ENCODE measurements at places on chromosomes 6 and 20.

DNA sequence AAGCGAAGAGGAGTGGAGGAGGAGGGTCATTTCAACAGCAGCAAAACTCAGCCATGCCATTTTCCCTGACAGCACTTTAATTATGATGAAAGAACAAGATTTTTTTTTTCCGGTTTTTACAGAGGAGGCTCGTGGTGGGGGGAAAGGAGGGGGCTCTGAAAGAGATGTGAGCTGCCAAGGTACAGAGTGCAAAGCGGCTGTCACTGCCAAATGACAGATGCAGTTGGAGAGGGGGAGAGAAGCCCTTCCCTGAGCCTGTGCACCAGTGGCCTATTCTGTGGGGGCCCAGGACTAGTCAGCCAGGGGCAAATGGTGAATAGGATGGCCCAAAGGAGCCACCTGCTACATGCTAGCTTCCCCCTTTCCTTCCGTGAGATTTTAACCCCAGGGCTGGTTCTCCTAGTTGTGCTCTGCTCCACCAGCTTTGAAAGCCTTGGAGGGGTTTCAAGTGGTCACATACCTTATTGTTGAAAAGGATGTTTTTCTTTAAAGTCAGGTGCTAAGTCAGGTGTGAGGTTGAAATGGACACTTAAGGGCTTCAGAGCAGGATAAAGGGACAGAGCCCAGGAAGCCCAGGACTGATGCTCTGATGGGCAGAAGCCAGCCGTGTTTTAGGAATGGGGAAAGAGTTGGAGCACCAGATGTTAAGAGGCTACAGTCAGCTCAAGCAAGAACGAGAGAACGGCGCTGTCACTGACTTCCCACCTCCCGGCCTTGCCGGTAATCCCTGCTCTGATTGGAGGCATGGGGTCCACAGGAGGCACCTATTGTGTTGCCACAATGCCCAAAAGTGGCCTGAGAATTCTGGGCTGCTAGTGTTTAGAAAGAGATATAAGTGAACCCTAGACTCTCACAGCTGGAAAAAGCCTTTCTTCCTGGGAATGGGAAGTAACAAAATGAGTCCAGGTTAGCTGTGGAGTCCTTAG lies 24.8 kb downstream of the GNAS start:
- H3K27ac ChIP-seq, result no peak overlapping the region
- H3K4me3 ChIP-seq, result no peak overlapping the region
- H3K4me1 ChIP-seq, result no peaks in the 10 kb centered on the region
- no peak for DNase-seq
- H3K27me3 ChIP-seq, result no peaks in the 10 kb centered on the region

GRCh38 chr6:72002415-72002814 lies 116.1 kb downstream of the RIMS1 start:
- H3K4me1 ChIP-seq, result no peaks in the 10 kb centered on the region
- H3K4me3 ChIP-seq, result no peak overlapping the region
- DNase-seq, result no peak
- no peaks in the 10 kb centered on the region for H3K27me3 ChIP-seq
- no peak overlapping the region for H3K27ac ChIP-seq
- H3K36me3 ChIP-seq, result no peaks in the 10 kb centered on the region

DNA sequence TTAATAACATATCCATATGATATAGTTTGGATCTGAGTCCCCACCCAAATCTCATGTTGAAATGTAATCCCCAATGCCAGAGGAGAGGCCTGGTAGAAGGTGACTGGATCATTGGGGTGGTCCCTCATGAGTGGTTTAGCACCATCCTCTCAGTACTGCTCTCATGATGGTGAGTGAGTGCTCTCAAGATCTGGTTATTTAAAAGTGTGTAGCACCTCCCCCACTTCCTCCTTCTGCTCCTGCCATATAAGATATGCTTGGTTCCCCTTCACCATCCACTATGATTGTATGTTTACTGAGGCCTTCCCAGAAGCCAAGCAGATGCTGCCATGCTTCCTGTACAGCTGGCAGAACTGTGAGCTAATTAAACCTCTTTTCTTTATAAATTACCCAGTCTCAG lies 22.9 kb downstream of the IRF4 start:
- DNase-seq, result no peak
- H3K4me1 ChIP-seq, result no peaks in the 10 kb centered on the region
- H3K27me3 ChIP-seq, result peaks cover 42% of the 10 kb centered on the region

GRCh38 chr6:148445116-148445515 lies 102.5 kb downstream of the SASH1 start:
- H3K4me1 ChIP-seq, result peaks cover 30% of the 10 kb centered on the region
- H3K36me3 ChIP-seq, result peaks cover 10% of the 10 kb centered on the region
- H3K4me3 ChIP-seq, result no peak overlapping the region
- H3K27ac ChIP-seq, result no peak overlapping the region
- no peak for DNase-seq

- no peak overlapping the region for H3K27ac ChIP-seq
- DNase-seq, result no peak
- H3K4me3 ChIP-seq, result no peak overlapping the region
- H3K36me3 ChIP-seq, result no peaks in the 10 kb centered on the region
- no peaks in the 10 kb centered on the region for H3K27me3 ChIP-seq
Measured at GRCh38 chr6:132067286-132067685, 116.1 kb upstream of the CCN2 start.

DNA sequence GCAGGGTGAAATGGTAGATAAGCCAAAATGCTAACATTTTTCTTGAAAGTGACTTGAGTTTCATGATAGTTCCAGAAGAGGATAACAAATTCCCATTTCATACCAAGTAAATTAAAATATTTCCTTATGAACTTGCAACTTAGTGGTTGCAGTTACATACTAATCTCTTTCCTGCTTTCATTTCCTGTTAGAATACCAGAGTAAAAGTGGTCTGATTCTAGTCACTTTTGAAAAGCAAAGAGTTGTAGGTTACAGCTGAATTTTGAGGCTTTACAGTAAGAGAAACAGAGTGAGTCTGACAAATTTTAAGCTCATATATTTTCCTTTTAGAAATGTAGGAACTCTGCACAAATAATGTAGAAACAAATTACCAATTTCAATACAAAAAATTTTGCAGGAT lies 117.4 kb downstream of the ZFAND3 start:
- DNase-seq, result no peak
- no peak overlapping the region for H3K27ac ChIP-seq
- no peak overlapping the region for H3K4me3 ChIP-seq
- H3K4me1 ChIP-seq, result peaks cover 65% of the 10 kb centered on the region

- no peaks in the 10 kb centered on the region for H3K27me3 ChIP-seq
- H3K4me1 ChIP-seq, result peaks cover 44% of the 10 kb centered on the region
- H3K36me3 ChIP-seq, result peaks cover 59% of the 10 kb centered on the region
- no peak overlapping the region for H3K4me3 ChIP-seq
- DNase-seq, result no peak
Measured at GRCh38 chr6:41685641-41686380, 47.5 kb downstream of the MDFI start.

DNA sequence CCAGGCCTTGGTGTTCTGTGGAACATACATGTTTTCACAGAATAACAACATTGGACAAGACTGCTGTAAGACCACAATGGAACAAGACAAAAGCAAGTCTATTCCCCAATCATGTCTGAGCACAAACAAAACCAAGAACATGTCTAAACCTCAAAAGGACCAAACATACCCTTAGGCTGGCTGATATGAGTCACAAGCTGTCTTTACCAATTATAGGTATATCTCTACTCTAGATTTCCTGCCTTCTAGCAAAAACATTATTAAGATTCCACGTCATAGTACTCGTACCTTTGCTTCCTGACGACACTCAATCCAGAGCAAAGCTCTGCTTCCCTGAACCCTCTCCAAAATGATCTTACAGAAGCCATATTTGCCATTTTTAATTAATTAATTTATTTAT lies 15.4 kb upstream of the L3MBTL1 start:
- H3K4me3 ChIP-seq, result no peak overlapping the region
- no peaks in the 10 kb centered on the region for H3K4me1 ChIP-seq
- no peaks in the 10 kb centered on the region for H3K27me3 ChIP-seq
- DNase-seq, result no peak

GRCh38 chr6:56232436-56232835 lies 14.9 kb downstream of the COL21A1 start:
- H3K36me3 ChIP-seq, result no peaks in the 10 kb centered on the region
- no peak overlapping the region for H3K4me3 ChIP-seq
- no peaks in the 10 kb centered on the region for H3K27me3 ChIP-seq
- H3K4me1 ChIP-seq, result peaks cover 7% of the 10 kb centered on the region

- H3K27ac ChIP-seq, result no peak overlapping the region
- H3K4me3 ChIP-seq, result no peak overlapping the region
- H3K27me3 ChIP-seq, result no peaks in the 10 kb centered on the region
- H3K36me3 ChIP-seq, result peaks cover 21% of the 10 kb centered on the region
- H3K4me1 ChIP-seq, result peaks cover 40% of the 10 kb centered on the region
Measured at GRCh38 chr6:148388521-148388920, 45.9 kb downstream of the SASH1 start.

DNA sequence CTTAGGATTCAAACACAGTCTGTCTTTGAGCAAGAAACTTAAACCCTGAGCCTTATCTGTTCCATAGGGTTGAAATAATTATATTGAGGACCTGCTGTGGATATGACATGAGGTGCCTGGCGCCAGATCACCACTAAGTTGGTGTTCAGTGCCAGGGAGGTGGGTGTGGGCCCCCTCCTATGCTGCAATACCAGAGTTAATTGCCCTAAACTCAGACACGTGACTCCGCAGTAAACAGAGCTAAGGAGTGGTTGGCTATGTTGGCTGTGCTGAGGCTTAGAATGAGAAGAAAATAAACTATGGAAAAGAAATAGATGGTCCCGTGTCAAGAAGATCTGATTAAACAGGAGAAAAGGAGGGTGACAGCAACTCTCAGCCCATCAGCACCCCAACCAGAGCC lies 419.4 kb upstream of the JARID2 start:
- peaks cover 13% of the 10 kb centered on the region for H3K4me1 ChIP-seq
- H3K4me3 ChIP-seq, result no peak overlapping the region
- H3K36me3 ChIP-seq, result no peaks in the 10 kb centered on the region
- DNase-seq, result no peak
- H3K27ac ChIP-seq, result no peak overlapping the region
- H3K27me3 ChIP-seq, result no peaks in the 10 kb centered on the region

- H3K27me3 ChIP-seq, result peaks cover 97% of the 10 kb centered on the region
- DNase-seq, result no peak
- peaks cover 34% of the 10 kb centered on the region for H3K4me1 ChIP-seq
- H3K4me3 ChIP-seq, result no peak overlapping the region
- no peak overlapping the region for H3K27ac ChIP-seq
- no peaks in the 10 kb centered on the region for H3K36me3 ChIP-seq
Measured at GRCh38 chr20:2753461-2754040, 46.9 kb downstream of the CPXM1 start.

GRCh38 chr20:46286977-46287376 lies 21.3 kb downstream of the CDH22 start:
- DNase-seq, result no peak
- H3K27me3 ChIP-seq, result peaks cover 90% of the 10 kb centered on the region
- no peaks in the 10 kb centered on the region for H3K4me1 ChIP-seq
- no peak overlapping the region for H3K27ac ChIP-seq
- H3K4me3 ChIP-seq, result no peak overlapping the region
- no peaks in the 10 kb centered on the region for H3K36me3 ChIP-seq

DNA sequence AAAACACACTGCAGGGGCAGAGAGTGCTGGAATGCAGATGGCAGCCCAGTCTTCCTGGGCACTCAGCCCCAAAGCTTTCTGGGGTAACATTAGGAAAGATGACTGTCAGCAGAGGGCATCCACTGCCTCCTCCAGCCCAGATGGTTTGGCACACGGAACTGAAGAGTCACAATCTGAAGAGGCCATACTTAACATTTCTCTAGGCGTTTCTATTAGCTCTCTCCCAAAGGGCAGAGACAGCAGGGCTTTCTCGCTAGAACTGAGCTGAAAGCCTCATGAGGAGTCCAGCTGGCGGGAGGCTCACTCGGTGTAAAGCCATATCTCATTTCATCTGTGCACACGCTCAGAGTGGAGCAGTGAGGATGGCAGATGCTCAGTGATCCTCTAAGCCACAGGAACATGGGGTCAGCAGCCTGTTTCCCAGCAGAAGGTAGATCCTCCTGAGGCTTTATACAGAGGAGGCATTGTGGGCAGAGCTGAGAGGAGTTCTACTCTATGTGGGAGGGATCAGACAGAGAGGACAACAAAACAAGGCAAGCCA lies 28.1 kb downstream of the ALDH8A1 start:
- H3K36me3 ChIP-seq, result no peaks in the 10 kb centered on the region
- no peaks in the 10 kb centered on the region for H3K27me3 ChIP-seq
- H3K27ac ChIP-seq, result no peak overlapping the region
- no peak for DNase-seq
- no peaks in the 10 kb centered on the region for H3K4me1 ChIP-seq

DNA sequence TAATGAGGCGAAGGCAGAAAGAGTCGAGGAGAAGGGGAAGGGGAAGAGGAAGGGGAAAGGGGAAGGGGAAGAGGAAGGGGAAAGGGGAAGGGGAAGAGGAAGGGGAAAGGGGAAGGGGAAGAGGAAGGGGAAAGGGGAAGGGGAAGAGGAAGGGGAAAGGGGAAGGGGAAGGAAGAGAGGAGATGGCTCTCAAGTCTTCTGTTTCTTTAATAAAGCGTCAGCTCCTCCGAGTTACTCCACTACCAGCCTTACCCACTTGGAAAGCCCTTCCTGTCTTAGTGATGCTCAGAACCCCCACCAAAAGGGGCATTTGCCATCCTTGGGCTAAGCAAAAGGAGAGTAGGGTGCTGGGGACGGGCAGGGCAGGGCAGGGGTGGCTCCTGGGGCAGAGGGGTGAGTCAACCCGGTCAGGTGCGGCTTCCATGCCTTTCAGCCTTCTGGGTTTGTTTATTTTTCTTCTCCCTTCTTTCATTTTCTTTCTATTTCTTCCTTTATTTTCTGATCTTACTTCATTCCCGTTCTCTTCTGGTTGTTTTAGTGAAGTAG lies 476 bp upstream of the CLIC5 start:
- peak overlapping the region; percentile 79 for H3K4me3 ChIP-seq
- DNase-seq, result no peak
- no peaks in the 10 kb centered on the region for H3K36me3 ChIP-seq
- peaks cover 8% of the 10 kb centered on the region for H3K27me3 ChIP-seq
- H3K4me1 ChIP-seq, result peaks cover 49% of the 10 kb centered on the region

GRCh38 chr6:46491628-46492547 lies 639 bp upstream of the RCAN2 start:
- peak; percentile 57 for DNase-seq
- no peaks in the 10 kb centered on the region for H3K36me3 ChIP-seq
- peak overlapping the region; percentile 72 for H3K4me3 ChIP-seq

DNA sequence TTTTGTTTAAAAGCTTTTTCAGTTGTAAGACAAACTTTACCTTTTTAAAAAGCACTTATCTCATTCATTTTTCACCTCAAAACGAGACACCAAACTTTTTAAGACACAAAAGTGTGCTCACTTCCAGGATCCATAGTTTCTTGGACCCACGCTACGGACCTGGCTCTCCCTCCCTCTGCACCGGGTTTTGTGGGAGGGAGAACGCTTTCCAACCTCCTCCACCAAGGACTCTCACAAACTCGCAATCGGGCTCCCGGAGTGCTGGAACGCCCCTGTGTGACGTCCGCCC lies 436 bp downstream of the CAGE1 start:
- H3K4me3 ChIP-seq, result peak overlapping the region; percentile 81
- peak overlapping the region; percentile 92 for H3K27ac ChIP-seq
- DNase-seq, result no peak
- peaks cover 34% of the 10 kb centered on the region for H3K4me1 ChIP-seq
- H3K27me3 ChIP-seq, result no peaks in the 10 kb centered on the region
- peaks cover 12% of the 10 kb centered on the region for H3K36me3 ChIP-seq

GRCh38 chr6:100452998-100453397 lies 11.7 kb downstream of the SIM1 start:
- no peak overlapping the region for H3K4me3 ChIP-seq
- no peak for DNase-seq
- H3K27me3 ChIP-seq, result peaks cover 98% of the 10 kb centered on the region
- no peaks in the 10 kb centered on the region for H3K36me3 ChIP-seq

GRCh38 chr20:33540427-33540826 lies 50.5 kb downstream of the CBFA2T2 start:
- peaks cover 27% of the 10 kb centered on the region for H3K4me1 ChIP-seq
- H3K27me3 ChIP-seq, result no peaks in the 10 kb centered on the region
- DNase-seq, result no peak
- H3K4me3 ChIP-seq, result no peak overlapping the region

GRCh38 chr6:107491138-107491609 lies 1.3 kb downstream of the SOBP start:
- peak overlapping the region; percentile 88 for H3K27ac ChIP-seq
- H3K36me3 ChIP-seq, result no peaks in the 10 kb centered on the region
- no peaks in the 10 kb centered on the region for H3K27me3 ChIP-seq
- DNase-seq, result peak; percentile 84
